ENCODE measurements at places on chromosomes 2 and 18.

DNA sequence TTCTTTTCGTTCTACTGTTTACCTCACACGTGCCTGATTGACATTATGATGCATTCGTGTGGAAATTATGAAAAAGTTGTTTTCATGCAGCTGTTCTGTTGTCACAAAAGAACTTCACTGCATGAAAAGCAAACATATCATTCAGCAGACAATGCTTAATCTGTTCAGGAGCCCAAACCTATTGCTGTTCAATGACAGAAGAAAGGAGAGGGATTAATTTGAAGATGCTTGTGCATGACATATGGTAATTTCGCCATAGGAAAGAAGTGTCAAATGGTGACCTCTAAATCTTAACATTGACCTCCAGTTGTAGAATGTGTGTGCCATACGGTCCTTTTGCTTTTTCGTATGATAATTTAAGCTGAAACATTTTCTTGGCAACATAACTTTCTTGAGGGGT lies 124.5 kb downstream of the WDR7 start:
- no peak for DNase-seq

- no peak for DNase-seq
Measured at GRCh38 chr18:69000366-69000765, 202.5 kb downstream of the CCDC102B start.

GRCh38 chr2:28163627-28164279 lies 228.9 kb upstream of the FOSL2 start:
- DNase-seq: no peak

DNA sequence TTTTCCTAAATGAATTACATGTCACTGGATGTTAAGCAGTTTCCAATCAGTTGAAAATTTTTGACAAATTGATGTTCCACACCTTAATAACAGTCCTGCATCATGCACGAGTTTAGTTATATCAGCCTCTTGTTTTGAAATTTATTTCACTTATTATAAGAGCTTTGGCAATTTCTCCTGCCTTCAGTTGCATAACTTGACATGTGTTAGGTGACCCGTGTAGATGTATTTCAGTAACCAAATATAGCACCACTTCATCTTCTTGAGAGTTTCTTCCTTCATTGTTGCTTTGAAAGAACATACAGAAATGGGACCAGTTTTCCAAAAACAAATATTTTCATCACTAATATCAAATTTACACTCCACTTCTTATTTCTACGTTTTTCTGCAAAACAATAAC lies 202.7 kb downstream of the PDE11A start:
- DNase-seq: no peak

GRCh38 chr2:240532031-240532775 lies 25.6 kb downstream of the ANKMY1 start:
- no peak for DNase-seq

- DNase-seq: no peak
Measured at GRCh38 chr2:143442193-143442592, 313.0 kb downstream of the ARHGAP15 start.

GRCh38 chr2:119248751-119249150 lies 25.1 kb downstream of the STEAP3 start:
- DNase-seq: no peak

- no peak for DNase-seq
Measured at GRCh38 chr2:232349946-232350635, 28.5 kb upstream of the ALPP start.

GRCh38 chr2:122083256-122084048 lies 328.0 kb downstream of the TSN start:
- no peak for DNase-seq

GRCh38 chr2:75952173-75952572 lies 241.5 kb upstream of the GCFC2 start:
- no peak for DNase-seq

DNA sequence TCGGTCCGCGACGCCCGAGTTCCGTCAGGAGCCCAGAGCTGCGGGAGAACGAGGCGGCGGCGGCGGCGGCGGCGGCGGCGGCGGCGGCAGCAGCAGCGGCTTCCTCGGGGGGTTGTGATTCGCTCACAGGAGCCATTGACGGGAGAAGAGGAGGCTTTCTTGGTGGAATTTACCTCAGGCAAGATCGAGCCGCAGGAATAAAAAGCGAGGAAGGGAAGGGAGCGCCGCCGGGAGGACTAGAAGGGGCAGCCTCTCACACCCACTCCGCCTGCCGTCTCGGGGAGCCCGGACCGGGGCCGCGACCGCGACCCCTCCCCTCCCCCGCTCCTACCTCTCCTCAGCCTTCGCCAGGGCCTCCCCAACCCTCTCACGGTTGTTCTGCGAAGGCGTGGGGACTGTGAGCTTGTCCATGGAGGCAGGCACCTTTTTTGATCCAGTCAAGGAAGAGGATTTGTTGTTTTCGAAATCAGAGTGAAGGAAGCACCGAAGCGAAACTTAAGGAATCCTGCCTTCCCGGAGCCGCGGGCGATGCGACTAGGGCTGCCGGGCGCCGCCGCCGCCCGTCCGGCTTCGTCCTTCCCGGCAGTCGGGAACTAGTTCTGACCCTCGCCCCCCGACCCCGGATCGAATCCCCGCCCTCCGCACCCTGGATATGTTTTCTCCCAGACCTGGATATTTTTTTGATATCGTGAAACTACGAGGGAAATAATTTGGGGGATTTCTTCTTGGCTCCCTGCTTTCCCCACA lies 506 bp downstream of the BMPR2 start:
- peak; percentile 22 for DNase-seq

- DNase-seq: peak; percentile 44
Measured at GRCh38 chr2:54287532-54287931, 31.5 kb upstream of the TSPYL6 start.

DNA sequence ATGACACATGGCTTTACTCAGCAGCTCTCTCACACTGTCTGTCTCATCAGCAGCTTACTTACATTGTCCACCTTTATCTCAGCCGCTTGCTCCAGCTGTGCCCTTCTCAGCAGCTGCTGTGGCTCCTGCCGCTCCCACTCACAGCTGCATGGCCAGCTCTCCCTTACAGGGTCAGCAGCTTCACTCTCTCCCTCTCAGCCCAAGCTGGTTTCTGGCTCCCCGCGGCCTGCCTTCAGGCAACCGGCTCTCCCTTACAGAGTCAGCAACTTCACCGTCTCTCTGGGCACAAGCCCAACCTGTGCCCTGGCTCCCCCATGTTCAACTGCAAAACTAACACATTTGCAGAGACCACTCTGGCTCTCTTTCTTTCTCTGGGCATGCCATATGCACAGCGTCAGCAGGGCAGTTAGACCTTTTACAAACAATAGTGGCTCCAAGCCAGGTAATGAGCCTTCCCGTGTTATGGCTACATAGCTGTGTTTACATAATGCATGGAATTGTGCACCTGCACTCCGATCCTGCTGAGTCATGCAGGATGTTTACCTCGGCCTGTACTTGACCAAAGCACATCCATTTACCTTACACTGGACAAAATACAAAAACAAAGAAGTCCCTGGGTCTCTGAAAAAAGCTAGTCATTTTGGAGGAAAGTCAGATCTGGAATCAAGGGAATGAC lies 167.3 kb downstream of the DOK6 start:
- DNase-seq: no peak

DNA sequence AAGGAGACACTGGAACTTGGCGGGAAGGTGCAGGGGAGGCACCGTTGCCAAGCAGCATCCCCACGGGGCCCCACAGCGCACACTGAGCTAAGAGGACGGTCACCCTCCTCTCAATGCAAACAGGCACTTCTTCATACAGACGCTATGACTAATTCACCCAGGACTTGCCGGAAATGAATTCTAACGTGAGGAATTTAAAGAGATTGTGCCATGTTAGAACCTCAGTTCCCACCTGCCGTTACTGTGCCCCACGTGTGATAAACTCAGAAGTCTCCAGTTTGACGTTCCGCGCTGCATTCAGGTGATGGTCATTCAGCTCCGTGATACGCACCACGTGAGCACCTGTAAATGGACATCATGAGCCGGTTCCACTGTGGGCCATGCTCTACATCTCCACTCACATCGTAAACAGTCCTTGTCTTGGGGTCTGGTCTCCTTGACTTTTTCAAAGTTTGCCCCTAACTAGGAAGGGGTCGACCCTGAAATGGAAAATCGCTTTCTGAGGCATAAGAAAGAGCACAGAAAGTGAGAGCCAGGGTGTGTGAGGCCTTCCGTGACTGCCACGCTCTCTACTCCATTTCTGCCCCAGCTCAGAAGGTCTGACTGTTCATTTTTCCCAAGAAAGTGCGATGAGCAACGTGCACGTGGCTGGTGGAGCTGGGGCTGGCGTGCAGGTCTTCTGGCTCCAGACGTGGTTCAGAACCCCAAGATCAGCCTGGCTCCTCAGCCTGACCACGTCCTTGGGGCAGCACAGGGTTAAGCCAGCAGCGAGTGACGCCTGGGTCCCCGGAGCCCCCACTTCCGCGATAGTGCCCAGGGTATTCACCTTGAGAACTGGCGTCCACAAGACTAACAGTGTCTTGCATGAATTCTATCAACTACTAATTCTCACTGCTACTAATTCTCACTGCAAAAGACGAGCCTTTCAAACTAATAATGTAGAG lies 35.1 kb downstream of the TMEM18 start:
- no peak for DNase-seq

DNA sequence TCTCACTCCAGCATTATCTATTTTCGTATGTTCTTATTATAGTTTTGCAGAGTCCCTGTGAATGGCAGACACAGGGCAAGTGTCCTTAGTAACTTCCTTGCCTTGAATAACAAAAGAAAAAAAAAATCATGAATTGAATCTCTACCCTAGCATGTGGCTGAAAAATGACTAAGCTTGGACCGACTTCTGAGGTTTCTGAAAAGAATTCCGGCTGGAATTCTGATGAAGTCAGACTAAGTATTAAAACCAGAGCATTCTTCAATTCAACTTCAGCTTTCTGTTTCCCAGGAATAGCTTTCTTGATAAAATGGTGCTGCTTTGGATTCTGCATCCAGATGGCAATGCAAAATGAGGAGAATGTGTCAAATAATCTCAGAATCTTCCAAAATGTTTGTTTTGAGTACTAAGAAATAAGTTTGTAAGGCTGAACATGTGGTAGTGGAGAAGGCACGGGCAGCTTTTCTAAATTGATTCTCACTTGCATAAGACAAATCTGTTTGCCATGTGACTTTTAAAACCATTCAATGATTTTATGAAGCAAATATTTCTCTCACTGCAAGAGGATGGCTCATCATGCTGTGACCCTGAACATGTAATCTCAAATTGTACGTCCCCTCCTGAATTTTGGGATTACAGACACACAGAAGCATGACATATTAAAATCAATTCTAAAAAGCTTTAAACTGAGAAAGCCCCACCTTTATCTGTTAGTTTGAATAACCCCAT lies 1462.8 kb upstream of the LRRTM1 start:
- DNase-seq: peak; percentile 41

GRCh38 chr2:158004126-158004764 lies 97.4 kb upstream of the UPP2 start:
- DNase-seq: peak; percentile 26

GRCh38 chr2:109638795-109639194 lies 24.6 kb downstream of the SOWAHC start:
- no peak for DNase-seq

DNA sequence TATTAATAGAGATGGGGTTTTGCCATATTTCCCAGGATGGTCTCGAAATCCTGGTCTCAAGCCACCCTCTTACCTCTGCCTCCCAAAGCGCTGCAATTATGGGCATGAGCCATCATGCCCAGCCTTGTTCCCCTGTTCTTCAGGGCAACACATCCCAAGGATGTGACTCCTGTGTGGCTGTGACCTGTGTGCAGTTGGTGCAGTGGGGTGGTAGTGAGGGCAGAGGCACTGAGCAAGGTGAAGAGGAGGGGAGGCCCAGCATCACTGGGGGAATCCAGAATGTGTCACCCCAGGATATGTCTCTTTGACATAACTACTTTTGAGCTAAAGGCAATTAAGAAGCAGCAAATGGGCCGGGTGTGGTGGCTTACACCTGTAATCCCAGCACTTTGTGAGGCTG lies 23.4 kb downstream of the CENPA start:
- DNase-seq: no peak

GRCh38 chr2:40192864-40193669 lies 258.8 kb downstream of the SLC8A1 start:
- DNase-seq: peak; percentile 16

DNA sequence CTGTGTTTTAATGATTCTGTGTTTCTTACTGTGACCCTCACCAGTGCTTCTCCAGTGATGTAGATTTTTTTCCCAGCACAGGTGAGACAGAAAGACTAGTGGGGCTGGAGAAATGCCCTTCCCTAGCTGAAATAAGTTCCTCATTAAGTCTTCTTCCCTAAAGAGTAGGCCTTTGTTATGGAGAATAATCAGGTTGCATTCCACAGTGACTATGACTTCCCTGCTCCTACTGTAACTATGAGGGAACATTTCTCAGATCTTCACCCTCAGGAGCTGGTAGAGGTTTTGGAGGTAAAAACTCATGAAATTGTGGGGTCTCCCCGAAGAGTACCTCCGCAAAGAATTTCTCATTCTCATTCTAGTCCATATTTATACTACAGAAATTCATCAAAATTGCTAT lies 286.2 kb downstream of the GRB14 start:
- DNase-seq: no peak

DNA sequence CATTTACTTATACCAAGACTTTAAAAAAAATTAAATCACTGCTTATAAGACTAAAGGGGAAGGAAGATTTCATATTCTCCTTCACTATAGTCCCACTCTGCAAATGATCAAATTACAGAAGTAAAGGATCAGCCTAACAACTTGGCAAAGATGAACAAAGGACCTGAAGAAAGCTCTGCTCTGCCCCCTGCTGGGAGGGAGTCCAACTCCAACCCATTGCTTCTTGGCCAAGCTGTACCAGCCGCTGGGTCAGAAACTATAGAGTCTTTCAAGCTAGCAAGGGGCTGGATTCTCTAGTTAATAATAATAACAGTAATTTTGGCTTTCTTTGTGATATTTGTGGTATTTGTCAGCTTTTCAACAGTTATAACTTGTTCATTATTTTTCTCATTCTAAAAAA lies 927.0 kb upstream of the CRIM1 start:
- DNase-seq: no peak

GRCh38 chr2:101479810-101480209 lies 4.9 kb upstream of the RFX8 start:
- no peak for DNase-seq

DNA sequence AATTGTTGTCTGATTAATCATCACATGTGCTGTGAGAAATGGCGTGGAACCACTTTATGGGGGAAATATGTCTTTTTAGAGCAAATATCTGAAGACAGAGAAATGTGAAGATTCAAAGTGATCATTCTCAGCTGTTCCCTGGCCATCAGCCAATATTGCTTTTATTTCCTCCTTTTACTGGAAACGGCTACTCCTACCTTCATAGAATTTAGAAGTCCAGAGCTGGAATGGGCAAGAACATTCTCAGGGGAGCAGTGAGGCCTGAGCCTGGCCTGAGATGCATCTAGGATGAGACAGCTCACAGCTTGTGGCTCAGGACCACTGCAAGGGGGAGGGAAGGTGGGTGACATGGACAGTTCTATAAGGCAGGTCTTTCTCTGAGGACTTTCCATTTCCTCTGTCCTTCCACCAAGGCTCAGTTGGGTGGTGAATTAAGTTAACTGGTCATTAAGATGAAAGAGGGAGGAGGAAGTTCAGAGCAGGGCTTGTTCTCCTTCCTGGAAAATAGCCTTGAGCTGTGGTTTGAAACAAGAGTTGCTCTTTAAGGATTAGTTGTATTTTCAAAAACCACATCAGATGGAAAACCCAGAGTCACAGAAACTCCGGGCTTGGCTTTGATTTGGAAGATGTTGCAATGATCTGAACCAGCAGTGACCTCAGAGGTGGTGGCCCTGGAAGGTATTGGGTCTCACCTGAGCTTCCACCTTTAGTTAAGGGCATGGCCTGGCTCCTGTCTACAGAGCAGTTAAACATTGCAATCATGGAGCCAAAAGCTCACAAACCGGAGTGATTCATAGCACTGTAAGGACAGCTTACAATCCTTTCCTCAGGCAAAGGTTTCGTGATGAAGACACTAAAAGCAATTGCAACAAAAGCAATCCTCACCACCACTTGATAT lies 144.3 kb downstream of the VAPA start:
- DNase-seq: peak; percentile 70

All from astrocyte (in vitro differentiated cells and primary cell).